ENCODE measurements at places on chromosomes 1 and 21.
A peak's percentile ranks its signal among the peaks of the same experiment; 100 is the strongest.

DNA sequence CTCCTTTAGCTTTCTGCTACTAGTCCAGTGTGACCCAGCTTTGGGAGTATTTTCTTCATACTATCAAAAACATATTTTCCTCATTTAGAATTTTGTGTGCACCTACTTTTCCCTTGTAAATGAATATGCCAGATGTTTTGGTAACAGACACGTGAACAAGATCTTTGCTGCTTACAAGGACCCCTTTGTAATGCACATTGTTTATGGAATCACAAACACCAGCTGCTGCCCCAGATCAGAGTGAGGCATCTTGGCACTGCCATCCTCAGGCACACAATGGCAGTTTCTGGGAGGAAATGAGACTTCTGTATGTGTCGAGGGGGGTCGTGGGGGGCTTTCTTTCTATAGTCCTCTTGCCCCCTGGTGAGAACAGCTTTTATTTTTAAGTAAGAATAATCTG is 115.7 kb downstream of the RGL1 start:
- DNase-seq, result peak; percentile 62

- no peak for DNase-seq
These were observed 68.9 kb downstream of the CNIH3 start for GRCh38 chr1:224684979-224685425.

DNA sequence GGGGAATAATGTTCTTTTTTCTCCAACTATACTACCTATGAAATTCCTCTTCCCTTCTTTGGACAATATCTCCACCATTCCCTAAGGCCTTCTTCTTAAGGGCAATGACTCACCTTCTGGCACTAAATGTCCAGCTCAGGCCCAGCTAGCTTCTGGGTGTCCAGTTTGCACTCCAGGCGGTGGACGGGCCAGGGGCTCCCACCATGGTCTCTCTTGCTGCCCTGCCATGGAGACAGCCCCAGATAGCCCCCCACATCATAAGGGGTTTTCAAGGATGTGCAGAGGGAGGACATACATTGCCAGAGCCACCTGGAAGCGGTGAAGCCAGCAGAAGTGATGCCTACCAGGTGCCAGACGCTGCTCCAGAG is 43.8 kb downstream of the C1orf198 start:
- no peak for DNase-seq

DNA sequence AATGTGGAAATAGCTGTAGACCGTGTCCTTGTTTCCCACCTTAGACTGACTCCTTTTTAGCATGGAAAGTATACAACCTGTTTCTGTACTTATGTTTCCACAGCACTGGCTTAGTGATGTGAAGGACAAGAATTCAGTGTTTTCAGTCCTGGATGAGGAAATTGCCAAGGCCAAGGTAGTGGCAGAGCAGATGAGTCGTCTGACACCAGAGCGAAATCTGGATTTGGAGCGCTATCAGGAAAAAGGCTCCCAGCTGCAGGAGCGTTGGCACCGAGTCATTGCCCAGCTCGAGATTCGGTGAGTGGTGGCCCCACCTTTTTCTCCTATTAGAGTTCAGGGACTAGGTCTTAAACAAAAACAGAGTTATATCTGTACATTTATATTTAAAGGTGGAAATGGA is 112.6 kb downstream of the MACF1 start:
- DNase-seq, result no peak

- DNase-seq, result no peak
These were observed 86.6 kb upstream of the C1orf87 start for GRCh38 chr1:60160141-60160540.

DNA sequence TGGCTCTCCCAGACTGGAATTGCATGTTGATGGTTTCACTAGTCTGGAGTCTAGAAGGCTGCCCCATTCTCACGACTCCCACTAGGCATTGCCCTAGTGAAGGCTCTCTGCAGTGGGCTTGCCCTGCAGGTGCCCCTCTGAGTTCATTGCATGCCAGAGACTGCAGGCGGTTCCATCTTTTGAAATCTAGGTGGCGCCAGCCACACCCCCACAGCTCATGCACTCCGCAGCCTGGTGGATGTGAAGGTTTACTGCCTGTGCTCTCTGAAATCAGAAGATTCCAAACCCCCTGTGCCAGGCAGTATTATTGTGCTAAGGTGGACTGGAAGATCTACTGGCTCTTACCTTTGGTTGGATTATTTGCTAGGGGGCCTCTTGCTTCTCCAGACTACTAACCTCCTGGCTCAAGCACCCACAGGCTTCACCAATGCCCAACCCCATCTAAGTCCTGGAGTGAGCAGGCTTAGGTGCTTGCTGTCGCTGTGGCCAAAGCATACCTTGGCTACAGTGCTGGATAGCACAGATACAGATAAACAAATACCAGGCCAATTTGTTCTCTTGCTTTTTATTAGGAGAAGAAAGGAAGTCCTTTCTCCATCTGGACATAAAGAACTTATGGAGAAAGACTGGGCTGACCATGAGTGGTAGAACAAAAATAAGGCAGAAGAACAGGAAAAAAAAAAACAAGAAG is 83.5 kb upstream of the SIM2 start:
- no peak for DNase-seq

DNA sequence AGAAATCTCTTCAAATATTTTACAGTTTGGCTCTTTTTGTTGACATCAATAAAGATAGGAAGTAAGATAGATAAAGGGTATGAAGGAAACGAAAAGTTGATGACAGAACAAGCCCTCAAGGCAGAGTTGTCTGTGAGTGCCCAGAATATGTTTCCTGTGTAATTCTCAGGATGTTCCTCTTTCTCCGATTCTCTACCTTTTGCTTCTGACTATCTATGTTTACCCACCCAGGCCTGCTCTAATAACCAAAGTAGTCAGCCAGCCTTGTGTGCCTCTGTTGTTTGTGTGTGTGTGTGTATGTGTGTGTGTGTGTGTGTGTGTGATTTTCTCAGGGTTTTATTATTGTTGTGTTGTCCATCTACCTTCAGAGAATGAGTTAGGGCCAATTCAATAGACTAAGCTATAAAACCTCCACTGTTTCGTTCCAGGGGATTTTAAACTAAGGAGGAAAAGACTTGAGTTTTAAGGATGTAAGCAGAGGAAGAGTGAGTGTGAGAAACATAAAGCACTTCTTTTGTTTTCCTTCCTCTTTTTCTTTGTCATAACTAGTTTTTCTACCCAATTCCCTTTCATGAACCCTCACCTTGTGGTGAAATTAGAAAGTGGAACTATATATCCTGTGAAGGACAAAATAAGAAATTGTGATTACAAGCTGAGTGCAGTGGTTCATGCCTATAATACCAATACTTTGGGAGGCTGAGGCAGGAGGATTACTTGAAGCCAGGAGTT is 627.4 kb upstream of the NR5A2 start:
- no peak for DNase-seq

DNA sequence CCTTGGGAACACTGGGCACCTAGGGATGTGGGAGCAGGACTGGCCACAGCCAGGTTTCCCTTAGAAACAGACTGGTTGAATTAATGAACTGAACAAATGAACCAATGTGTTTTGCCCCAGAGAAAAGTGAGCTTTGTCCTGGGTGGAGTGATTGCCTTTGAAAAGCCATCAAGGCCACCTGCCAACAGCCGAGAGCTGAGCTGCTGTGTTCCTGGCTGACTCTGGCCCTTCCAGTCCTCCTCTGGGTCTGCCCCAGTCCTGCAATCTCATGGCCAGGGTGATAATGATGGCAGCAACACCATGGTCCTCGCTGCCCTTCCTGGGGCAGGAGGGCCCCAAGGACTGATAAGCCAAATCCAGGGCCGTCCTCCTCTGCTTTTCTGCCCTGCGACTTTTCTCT is 18.2 kb upstream of the GJA9 start:
- DNase-seq, result no peak

GRCh38 chr1:185112356-185112755 is 44.4 kb downstream of the TRMT1L start:
- no peak for DNase-seq

- no peak for DNase-seq
These were observed 97.7 kb upstream of the JUN start for GRCh38 chr1:58881471-58881994.

DNA sequence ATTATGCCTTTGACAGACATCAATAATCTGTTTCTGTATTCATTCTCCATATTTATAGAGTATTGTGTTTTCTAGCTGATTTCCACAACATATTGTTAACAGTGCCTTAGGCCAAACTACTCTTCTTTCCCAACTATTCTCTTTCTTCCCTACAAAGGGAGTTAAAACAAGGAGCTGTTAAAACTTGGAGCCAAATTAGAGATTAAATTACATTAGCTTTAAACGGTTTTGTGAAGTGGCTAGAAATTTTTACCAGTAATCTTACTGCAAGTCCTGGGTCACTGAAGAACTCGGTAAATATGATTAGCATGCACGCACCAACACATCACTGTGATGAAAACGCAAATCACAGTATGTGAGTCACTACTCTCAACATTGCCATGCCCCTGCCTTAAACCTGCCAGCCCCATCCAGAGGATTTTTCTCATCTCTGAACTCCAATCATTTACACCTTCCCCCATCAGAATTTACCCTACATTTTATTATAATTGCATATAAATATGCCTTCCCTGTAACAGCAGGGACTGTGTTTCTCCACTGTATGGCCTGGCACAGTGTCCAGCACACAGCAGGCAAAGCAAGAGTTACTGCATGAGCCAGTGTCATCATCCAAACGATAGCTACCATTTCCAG is 1.5 kb upstream of the PRDX6 start:
- DNase-seq, result no peak

DNA sequence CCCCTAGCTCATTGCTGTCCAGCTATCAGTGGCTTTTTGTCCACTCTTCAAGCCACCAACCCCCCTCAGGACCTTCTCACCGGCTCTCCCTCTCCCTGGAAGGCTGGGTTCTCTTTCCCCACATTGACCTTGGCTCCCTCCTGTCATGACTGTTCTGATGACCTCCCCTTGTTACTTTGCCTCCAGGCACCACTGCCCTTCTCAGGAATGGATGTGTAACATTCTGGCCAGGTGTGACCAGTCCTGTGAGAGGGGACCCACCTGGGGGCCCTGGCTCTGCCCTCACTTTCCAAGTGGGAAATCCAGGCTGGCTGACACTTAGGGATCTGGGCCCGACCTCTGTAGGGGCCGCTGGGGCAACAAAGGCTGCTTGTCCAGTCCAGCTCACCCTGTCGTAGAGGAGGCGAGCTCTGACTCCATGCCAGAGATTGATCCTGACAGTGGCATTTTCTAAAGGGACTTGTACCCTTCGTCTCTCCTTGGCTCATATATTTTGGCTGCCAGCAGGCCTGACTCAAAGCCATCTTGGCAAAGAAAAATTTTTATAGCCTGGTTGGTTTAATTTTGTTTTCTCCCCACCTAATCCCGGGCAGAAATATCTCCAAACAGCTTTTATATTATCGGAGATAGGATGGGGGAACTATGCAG is 37.9 kb upstream of the USP24 start:
- DNase-seq, result no peak

- DNase-seq, result no peak
These were observed 2.1 kb downstream of the VCAM1 start for GRCh38 chr1:100721526-100722207.

- DNase-seq, result no peak
These were observed 3.9 kb upstream of the DBT start for GRCh38 chr1:100253552-100253951.

GRCh38 chr1:219954736-219955421 is 26.5 kb upstream of the SLC30A10 start:
- DNase-seq, result no peak

DNA sequence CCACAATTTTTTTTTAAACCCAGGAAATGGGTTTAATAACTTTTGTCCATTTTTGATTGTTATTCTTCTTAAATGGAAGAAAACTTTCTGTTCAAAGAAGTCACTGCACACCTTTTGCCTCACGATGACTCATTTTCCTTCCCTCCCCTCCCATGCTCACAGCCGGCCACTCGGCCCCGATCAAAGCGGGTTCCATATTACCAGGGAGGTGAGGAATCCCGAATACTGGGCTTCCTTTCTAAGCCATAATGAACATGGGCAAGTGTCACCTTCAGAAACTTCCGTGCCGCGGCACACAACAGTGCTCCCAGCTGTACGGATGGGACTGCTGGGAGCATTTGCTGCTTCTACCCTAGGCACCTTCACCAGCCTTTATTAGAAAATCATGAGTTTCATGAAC is 121.4 kb downstream of the HLCS start:
- DNase-seq, result no peak

DNA sequence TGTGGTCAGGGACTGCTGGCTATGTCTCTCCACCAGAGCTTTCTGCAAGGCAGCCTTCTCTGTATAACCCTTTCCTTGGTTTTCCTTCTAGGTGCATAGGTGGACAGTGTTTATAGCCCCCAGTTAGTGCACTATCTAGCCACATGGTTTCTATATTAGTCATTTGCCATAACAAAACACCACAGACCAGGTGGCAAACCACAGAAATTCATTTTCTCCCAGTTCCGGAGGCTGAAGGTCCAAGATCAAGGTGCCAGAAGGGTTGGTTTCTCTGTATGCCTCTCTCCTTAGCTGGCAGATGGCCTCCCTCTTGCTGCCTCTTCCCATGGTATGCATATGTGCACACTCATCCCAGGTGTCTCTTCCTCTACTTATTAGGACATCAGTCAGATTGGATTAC is 106.4 kb downstream of the KAZN start:
- DNase-seq, result no peak

DNA sequence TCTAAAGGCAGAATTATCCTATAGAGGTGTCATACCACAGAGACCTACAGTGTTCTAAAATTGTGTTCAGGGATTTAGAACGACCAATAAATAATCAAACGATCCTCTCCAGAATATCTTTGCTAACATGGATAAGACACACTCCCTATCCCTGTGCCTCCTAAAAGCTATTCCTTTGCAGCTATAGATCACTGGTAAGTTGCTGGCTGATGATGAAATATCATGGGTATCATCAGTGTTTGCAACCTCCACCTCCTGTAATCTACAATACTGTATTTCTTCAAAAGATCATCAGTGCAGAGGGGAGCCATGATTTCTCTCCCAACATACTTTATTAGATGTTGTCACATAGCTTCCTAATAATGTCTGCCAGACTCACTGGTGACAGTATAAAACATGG is 201.9 kb downstream of the NTNG1 start:
- no peak for DNase-seq

GRCh38 chr1:33302325-33302724 is 18.6 kb downstream of the A3GALT2 start:
- DNase-seq, result no peak

DNA sequence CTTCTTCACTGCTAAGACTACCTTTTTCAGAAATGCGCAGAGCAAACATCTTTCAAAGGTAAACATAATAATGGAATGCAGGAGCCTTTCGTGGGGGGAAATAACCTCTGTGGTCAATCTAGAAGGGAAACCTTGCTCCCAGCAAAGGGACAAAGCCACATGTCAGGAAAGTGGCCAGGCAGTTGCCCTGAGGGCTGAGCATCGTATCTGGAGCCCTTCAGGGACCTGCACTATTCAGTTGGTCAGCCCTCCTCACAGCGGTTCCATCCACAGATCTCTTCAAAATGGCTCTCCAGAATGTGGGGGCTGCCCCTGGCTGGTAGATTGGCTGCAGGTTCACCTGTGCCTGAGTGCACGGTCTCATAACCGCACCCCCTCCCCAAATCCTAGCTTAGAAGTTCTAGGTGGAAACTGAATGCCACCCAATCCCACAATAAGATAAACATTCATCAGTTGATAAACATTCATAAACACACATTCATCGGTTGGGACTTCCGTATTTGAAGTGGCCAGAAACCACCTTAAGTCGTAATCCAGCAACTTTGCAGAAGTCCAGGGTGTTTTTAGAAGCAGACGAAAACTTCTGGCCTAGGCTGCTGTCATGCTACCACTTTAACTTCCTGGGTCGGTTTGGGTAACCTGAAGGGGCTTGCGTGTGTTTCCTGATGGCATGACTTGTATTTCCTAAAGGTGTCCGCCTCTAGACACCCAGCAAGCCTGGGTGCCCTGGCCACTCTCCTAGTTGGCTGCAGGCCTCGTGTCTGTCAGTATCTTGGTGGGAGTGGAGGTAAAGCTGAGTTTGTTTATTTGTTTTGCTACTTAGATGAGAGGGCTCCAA is 50.5 kb downstream of the RASSF5 start:
- DNase-seq, result no peak
